Activated CD4-positive, alpha-beta T cell treated with anti-CD3 and anti-CD28 coated beads for 4 hours (primary cell): ENCODE measurements at places on chromosomes 4 and X.

DNA sequence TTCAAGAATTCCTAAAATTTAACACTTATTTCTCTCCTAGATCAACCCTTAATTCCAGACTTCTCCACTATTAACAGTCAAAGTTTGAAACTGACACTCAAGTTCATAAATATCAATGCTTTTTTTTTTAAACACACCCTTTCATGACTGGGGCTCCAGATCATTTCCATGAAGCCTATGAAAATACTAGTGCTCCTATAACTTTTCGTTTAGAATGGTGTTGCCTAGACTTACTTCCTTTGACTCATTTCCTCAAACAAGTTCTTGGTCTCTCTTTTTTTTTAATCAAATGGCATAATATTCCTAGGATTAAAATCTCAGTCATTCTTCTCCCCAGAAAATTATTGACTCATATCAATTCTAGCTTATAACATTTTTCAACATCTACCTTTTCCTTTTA, 13.1 kb downstream of the ZMAT1 start:
- DNase-seq = no peak

DNA sequence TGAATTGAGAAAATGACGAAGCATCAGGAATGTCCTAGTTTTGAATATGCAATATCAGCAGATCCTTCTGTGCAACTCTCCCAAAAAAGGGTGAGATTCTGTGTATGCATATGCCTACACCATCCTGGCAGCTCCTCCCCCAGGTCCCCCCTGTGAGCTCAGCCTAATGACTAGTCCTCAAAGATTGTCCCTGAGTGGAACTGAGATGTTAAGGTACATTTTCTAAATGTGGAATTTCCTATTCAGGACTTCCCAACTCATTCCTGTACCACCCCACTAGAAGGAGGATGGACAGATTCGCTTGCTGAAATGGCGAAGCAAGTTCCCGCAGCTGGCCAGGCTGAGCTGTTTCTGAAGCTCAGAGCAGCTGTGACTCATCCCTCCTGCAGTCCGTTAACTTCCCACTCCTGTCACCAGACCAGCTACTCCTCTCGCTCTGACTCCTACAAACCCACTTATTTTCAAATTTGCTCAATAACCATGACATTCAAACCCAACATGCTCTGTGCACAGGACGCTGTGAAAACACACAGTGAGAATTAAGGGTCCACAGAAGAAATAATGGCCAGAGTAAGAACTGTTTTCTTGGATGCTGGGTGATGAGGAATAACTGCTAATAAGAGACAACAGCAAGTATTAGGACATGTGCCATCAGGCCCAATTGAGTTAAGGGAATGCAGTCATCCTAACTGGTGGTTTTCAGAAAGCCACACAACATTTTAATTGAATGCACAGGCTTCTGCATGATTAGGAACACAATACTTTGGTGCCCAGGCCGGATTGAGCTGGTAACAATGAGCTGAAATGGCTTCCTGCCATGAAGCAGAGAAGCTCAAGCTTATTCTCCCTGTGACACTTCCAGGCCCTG, 40.0 kb upstream of the IRF2 start:
- DNase-seq = no peak

DNA sequence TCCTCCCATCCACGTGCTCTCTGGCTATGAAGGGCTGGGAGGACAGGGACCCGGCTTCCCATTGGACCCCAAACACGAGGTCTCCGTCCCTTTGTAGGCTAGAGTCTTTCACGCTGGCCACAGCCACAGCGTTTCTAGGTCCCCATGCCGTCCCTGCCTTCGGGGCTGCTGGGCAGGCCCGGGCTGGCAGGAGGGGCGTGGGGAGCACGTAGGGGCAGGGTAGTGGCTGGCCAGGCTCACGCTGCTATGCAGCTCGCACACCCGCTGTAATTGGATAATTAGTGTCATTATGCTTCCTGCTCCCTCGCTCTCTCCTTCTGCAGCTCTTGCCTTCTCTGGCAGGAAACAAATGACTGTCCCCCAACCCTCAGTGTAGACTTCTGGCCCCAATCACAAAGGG, 9.8 kb downstream of the ATP2B3 start:
- DNase-seq = no peak

- DNase-seq = no peak
These were observed 135.0 kb downstream of the REELD1 start for GRCh38 chr4:146349306-146349705.

DNA sequence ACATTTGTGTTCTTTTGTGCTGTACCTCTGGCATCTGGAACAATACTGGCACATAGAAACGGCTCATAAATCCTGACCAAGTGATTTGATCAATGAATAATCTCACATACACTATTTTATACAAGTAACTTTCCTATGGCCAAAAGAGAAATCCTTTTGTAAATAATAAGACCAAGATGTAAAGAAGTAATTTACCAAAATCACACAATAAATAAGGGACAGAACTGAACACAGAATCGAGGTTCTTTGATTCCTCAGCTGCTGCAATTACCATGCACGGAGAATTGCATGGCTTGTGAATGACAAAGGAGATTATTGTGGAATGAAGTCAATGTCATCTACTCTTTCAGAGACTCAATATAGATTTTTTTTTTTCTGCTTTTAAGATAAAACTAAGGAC, 576.8 kb upstream of the SMIM31 start:
- DNase-seq = no peak

GRCh38 chrX:119427024-119427794, 28.1 kb downstream of the SLC25A43 start:
- DNase-seq = no peak

DNA sequence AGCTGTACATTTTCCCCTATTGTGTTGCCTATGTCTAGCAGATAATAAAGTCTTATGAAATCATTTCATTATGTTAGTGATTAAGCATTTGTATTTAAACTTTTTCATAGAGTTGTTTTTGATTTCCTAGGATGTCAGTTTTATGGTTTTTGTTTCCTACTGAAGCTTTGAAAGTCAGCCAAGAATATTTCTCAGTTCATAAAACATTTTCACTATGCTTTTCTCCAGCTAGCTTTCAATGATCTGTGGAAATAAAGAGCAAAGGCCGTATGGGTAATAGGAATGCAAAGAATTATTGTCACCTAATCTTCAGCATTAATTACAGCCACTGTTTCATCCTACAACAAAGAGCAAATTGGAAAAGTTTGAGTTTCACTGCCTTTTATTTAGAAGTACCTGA, 145.7 kb upstream of the NUDT6 start:
- DNase-seq = no peak

- peak; percentile 48 for DNase-seq
These were observed at the start of gene FNIP2 for GRCh38 chr4:158768555-158769174. Gene FNIP2 (plus strand): TSS chr4:158769026. CDS start chr4:158769213, 187 bp downstream.

DNA sequence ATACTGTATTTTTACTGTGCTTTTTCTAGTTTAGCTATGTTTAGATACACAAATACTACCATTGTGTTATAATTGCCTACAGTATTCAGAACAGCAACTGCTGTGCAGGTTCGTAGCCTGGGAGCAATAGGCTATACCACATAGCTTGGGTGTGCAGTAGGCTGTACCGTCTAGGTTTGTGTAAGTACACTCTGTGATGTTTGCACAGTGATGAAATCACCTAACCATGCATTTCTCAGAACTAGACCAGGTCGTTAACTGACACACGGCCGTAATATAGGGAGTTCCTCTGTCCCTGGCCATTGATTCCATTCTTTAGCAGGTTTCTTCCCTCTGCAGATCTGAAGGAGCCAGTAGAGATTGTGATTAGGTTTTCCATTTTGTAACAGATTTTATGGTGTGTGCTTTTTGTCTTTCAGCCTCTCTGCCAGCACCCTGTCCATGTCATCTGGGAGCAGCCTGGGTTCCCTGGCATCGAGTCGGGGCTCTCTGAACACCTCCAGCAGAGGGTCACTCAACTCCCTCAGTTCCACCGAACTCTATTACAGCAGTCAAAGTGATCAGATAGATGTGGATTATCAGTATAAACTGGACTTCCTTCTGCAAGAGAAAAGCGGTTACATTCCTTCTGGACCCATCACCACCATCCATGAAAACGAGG, 59.5 kb downstream of the CLDN22 start:
- no peak for DNase-seq

DNA sequence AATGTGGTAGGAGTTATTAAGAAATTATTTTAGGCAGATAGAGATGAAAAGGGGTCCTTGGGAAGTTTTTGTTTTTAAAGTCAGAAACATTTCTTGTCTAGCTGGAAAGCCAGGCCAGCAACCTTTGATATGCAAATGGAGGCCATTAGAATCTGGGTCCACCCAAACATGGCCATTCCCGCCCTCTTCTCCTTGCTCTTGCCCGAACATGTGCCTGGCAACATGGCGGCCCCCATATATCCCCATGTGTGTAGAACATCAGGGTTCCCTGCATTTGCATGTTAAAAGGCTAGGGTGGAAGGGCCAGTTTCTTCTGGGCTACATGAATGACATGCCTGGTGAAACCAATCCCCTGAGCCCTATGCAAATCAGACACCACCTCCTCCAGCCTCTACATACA, 80.7 kb upstream of the PLAC8 start:
- DNase-seq = no peak

DNA sequence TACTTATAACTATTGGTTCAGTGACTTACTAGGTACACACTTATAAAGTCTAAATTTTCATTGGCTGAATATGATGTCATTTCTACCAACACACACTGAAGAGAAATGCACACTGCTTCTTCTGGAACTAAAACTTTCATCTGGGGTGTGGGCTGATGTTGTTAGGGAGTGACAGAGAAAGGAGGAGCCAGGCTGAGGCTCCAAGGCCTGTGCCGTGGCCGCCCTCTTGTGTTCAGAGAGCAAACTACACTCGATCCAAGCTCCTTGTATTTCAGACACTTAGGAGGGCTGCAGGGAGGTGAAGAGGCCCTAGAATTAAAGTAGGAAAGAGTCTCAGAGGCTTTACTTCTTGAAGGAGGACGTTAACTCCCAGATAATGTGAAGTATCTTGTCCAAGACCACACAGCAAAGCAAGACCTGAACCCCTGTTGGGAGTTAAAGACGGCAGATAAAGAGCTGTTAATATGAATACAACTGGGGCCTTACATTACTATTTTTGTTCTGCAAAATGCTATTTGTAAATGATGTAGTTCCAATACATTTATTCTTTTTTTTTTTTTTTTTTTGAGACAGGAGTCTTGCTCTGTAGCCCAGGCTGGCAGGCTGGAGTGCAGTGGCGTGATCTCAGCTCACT, 137.5 kb downstream of the AFAP1 start:
- peak; percentile 75 for DNase-seq

- no peak for DNase-seq
These were observed 1.5 kb downstream of the FHDC1 start for GRCh38 chr4:152937336-152938236.

- no peak for DNase-seq
These were observed 240.2 kb upstream of the F9 start for GRCh38 chrX:139290310-139290709.

GRCh38 chr4:98673288-98673644, 14.9 kb upstream of the TSPAN5 start:
- no peak for DNase-seq

DNA sequence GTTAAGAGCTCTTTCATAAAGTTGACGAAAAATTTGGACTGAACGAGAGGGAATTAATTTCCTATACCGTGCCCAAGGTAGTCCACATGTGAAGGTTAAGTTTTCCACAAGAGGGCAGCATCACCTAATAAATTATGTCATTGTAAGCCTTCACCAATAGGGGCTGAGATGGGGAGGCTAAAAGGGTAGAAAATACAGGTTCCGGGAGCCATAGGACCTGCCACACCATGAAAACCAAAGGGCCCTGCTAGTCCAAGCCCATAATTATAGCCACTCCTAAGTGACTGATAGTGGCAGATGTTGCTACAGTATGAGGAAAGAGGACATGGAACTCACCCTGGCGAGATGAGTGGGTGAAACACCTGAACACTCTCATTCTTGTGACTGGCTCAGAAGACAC, 122.2 kb downstream of the SHROOM4 start:
- DNase-seq = no peak

- no peak for DNase-seq
These were observed 15.6 kb upstream of the EXOSC9 start for GRCh38 chr4:121785479-121785878.

GRCh38 chr4:177190995-177191580, 118.6 kb upstream of the NEIL3 start:
- DNase-seq = no peak

- DNase-seq = peak; percentile 77
These were observed at the start of gene ACSL1 for GRCh38 chr4:184825896-184826690. Gene ACSL1 (minus strand): TSS chr4:184825968. CDS start chr4:184803514, 22,454 bp downstream.

GRCh38 chrX:49069038-49069437, 4.8 kb downstream of the PRAF2 start:
- no peak for DNase-seq

- DNase-seq = no peak
These were observed 59.9 kb upstream of the TXK start for GRCh38 chr4:48193921-48194468.

DNA sequence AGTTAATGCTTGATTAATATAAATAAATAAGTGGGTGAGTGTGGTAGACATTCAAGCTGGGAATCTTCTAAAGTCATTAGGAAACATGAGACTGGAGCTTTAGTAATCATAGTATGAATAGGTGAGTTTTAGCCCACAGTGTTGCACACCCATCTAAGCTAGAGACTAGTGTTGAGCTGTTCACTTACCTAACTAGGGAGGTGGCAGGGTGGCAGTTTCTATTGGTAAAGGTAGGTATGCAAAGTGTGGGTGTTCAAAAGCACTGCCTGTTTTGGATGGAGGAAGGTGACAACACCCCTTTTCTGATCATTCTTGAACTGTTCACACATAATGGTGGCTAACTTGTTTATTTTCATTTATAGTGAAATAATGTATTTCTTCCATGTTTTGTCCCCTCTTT, 41.3 kb downstream of the PLS3 start:
- no peak for DNase-seq

DNA sequence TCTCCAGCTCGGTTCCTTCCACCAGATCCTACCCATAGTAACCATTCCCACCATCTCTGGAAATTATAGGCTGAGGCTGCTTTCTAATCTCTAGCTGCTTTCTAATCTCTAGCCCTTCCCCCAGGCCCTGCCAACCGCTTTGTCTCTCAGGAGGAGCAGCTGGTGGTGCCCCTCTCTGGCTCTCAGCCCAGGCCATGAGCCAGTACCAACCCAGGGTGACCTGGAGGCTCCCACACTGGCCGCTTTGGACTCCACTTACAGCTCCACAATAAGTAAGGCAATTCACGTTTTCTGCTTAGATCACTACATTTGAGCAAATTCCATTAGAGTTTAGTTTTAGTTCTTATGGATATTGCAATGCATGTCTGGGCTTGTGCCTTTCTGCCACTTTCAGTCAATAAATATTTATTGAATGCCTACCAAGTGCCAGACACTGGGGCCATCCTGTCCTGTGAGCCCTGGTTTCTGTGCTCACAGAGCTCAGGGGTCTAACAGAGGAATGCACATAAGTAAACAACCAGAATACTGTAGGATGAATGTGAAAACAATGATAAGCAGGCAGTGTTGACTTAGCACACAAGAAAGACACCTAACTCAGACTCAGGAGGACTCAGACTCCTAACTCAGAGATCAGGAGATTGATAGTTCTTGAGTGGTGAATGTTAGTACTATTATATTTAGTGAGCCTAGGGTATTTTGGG, 38.9 kb downstream of the SMC1A start:
- no peak for DNase-seq
